ENCODE measurements at places on chromosomes 5 and 9.

DNA sequence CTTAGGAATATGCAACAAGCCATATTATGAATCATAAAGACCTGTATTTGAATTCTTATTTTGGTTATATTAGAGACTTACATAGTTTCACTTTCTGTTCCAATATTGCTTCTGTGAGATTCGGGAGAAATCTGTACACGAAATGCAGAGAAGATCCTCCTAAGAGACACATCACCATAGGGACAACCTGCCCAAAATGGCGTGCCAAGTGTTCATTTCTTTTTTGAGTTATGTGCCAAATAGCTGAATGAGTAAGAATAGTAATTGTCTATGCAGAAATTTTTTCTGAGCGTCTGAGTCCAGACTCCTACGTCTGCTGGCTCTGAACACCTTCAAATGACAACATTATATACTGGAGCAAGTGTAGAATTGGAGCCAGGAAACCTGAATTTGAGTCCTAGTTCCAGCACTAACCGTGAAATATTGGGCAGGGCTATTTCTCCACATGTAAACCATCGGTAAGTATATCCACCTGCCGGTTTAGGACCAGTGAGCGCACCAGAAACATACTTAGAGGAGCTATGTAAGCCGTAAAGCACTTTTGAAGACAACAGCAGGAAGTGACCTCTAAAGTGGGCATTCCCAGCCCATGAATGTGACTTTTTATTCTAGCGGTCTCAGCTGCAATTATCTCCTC lies 163.9 kb upstream of the DMRT1 start:
- no peak for DNase-seq

DNA sequence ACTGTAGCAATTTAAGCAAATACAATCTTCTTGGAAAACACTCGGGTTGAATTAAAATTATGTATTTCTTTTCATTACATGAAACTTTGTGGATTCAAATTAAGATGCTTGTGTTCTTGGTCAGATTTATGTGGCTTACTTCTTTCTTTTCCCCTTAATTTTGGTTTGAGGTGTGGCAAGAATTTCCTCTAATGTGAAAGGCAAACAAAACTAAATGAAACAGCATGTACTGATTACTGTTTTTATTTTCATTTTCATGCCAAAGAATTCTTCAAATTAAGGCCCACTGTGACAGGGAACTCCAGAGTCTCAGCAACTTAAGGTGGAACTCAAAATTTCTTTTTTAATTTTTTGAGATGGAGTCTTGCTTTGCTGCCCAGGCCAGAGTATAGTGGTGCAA lies at the start of gene OMD:
Gene OMD (minus strand): TSS at position 132 of the 400 bp plus-strand sequence. CDS start 6,913 bp downstream, outside the sequence.
- DNase-seq = no peak

- no peak for DNase-seq
Measured at GRCh38 chr5:85951707-85952210, 666.0 kb upstream of the COX7C start.

DNA sequence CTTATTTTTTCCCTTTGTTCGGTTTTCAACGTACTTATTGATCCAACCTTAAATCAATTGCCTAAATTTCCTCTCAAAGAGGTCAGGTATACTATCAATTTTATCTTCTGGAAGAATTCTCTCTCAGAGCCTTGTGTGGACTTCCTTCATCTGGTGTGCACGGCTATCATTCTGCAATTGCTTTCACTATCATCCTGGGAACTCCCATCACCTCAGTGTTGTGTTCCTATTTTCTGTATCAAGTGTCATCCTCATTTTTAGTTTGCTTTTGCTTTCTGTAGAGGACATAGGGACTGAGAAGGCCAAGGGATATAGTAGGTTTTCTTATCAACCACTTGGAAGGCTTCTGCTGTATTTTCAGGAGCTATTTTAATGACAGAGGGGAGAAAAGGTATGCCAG lies 11.3 kb downstream of the STOM start:
- no peak for DNase-seq

DNA sequence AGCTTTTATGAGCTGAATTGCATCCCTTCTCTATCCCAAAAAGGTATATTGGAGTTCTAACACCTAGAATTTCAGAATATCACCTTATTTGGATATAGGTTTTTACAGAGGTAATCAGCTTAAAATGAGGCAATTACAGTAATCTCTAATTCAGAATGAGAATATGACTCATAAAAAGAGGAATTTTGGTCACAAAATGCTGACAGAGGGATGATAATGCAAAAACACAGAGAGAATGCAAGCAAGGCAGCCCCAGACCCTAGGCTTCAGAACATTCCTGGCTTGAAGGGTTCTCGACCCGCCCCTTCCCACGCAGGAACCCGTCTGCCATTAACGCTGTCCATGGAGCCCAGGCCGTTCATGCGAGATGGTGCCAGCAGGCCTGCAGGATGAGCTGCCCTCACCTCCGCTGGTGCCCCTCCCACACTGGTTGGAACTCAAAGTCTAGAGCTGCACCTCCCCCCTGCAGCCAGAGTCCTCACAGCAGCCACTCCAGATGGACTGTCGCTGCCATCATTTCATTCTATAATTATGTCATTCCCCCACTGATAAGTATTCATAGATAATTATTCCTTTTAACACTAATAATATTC lies 1173.4 kb upstream of the ACO1 start:
- DNase-seq = no peak

DNA sequence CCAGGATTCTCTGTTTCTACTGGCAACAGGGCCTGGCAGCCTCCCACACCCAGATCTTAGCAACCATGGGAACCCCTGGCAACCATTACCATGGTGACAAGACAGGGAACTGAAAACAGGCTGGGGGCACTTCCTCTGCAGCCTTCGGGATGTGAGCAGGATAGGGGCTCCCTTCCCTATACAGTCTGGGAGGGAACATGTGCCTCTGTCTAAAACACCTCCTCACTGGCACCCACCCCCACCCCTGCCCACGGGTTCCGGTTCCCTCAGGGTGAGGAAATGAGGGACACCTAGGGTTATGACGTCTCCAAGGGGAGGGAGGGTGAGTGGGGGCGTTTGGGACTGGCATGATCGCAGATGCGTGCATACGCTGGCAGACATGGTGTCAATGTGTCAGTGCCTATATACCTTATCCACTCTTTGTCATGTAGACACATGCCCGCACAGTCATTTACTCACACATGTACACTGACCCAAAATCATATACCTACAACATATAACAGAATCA lies 3.0 kb upstream of the DNAJB5 start:
- DNase-seq = no peak

- no peak for DNase-seq
Measured at GRCh38 chr9:19171271-19171670, 44.0 kb upstream of the PLIN2 start.

- no peak for DNase-seq
Measured at GRCh38 chr5:2867373-2867933, 116.0 kb upstream of the IRX2 start.
